Foreskin keratinocyte (primary cell): ENCODE measurements at places on chromosomes 3 and 15. TPM values are rescaled to one million over a fixed set of nuclear protein-coding genes. Genes with fewer than 3 reads are reported as not detected.
A peak's percentile ranks its signal among the peaks of the same experiment; 100 is the strongest.

GRCh38 chr3:122357828-122358702 lies 25.0 kb downstream of the MIX23 start:
- DNase-seq = peak; percentile 59

GRCh38 chr15:57553526-57553925 lies 38.2 kb upstream of the MYZAP start:
- no peak for DNase-seq

The ALG3 gene
- 36.8 and 38.5 TPM in 2 replicates for total RNA-seq

The MOBP gene
- total RNA-seq = not detected in 2 replicates

DNA sequence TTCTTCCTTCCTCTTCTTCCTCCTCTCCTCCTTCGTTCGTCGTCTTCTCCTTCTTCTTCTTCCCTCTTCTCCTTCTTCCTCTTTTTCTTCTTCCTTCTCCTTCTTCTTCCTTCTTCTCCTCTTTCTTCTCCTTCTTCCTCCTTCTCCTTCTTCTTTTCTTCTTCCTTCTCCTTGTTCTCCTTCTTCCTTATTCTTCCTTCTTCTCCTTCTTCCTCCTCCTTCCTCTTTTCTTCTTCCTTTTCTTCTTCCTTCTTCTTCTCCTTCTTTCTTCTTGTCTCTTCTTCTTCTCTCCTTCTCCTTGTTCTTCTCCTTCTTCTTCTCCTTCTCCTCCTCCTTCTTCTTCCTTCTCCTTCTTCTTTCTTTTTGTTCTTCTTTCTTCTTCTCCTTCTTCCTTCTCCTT lies 35.3 kb downstream of the SPG21 start:
- no peak for DNase-seq

The XCR1 gene
- not detected in 2 replicates for total RNA-seq
